HepG2 (cell line): ENCODE measurements at places on chromosomes 6 and 20.

DNA sequence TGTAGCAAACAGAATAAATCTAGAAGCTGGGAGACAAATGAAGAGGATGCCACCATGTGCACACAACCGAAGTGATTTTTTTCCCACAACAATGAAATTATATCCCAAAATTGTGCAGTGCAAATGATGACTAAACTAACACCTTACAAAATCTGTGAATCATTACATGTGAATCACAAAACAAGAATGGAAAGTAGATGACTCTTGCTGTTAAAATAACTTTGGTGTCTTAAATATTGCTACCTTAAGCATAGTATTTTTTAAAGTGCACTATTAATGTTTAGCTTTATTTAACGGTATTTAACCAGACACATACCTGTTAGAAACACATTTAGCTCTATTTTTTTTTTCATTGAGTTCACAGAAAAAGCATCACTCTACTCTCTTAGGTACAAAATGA is 190.8 kb downstream of the TBC1D32 start:
- no peak for DNase-seq

DNA sequence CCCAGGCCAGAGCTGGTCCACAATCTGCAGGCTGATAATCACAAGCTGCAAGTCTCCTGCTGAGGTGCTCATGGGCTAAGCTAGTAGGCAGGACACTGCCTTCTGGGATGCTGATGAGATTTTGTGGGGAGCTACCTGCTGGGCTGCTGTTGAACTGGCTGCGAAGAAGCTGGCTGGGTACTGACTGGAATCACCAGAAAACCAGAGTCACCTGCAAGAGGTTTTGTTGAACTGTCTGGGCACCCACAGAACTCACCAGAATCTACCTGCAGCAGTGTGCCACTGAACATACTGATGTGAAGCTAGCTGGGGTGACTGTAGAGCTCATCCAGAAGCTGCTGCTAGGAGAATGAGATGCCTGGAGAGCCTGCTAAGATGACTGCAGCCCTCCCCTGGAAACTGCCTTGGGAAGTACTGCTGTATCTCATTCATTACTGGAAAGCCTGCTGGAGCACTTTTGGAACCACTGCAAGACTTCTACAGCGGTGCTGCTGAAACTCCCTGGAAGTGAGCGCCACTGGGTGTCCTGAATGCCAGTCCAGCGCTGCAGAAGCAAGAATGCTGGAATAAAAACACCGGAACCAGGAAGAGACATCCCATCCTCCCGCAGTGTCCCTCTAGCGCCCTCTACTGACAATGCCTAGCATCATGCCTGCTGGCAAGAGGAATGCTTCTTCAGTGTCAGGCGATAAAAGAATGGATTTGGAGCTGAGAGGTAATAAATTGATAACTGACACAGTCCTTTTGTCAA is 64.9 kb upstream of the ARHGAP18 start:
- peak; percentile 85 for DNase-seq

- DNase-seq: no peak
Observed at GRCh38 chr20:2417213-2417541, 36.5 kb downstream of the TGM6 start.

DNA sequence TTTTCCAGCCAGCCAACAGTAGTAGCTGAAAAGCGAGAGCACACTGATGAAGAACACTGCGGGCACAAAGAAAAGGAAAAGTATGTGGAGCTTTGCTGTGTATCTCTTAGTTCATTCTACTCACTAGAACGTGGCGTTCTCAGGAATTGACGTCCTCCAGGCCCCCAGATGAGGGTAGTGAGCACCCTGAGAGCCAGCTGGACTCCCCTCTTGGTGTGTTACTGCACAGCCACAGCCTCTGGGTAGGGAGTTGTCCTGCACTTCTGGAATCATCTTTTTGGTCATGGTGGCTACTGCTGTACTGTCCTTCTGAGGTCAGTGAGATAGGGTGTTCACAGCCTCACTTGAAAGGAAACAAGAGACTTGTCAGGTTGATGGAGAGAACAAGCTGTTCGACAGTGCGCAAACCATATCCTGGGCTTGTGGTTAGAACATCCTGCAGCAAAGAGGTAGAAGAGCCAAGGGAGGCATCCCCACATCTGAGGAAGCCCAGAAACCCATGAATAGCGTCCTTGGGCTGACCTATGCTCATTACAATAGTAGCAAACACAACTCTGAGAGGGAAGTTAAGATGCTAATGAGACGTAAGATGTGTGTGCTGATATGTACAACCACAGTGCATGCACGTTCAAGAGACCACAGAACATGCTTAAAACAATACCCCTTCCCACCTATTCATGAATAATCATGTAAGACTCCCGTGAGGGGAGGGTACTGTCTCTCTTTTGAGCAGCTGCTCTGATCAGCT is 14.6 kb upstream of the HLA-F start:
- DNase-seq: no peak

DNA sequence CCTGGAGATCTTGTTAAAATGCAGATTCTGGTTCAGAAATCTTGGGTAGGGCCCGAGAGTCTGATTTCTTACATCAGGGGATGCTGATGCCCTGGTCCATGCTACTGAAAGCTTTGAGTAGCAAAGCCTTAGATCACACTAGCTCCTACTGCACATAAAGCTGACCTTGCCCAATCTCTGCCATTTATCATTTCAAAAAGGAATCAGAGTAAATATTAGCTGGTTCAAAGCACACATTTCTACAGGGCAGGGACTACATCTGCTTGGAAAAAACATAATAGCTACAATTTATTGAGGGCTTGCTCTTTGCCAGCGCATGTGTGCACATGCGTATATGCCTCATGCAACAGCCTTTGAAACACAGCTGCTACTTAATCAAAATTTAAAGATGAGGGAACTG is 440.4 kb upstream of the ARID1B start:
- no peak for DNase-seq

DNA sequence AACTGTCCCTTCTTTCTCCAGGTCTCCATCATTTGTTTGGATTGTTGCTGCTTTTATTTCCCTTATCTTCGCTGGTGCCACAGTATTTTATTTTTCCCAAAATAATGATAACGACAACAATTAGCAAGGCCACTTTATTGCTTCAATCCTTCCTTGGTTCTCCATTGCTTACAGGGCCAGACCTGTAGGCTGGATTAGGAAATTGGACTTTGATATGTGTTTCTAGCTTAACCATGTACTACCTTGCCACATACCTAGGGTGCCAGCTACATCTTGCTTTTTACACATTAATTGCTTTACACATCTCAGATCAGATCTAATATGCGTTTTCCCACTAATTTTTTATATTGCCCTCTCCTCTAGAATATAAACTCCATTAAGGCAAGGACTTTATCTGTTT is 195.4 kb downstream of the HIVEP2 start:
- DNase-seq: no peak

GRCh38 chr6:103280417-103280816 is 1579.3 kb downstream of the HACE1 start:
- no peak for DNase-seq

GRCh38 chr6:73644941-73645591 is 8.7 kb downstream of the SLC17A5 start:
- DNase-seq: no peak

DNA sequence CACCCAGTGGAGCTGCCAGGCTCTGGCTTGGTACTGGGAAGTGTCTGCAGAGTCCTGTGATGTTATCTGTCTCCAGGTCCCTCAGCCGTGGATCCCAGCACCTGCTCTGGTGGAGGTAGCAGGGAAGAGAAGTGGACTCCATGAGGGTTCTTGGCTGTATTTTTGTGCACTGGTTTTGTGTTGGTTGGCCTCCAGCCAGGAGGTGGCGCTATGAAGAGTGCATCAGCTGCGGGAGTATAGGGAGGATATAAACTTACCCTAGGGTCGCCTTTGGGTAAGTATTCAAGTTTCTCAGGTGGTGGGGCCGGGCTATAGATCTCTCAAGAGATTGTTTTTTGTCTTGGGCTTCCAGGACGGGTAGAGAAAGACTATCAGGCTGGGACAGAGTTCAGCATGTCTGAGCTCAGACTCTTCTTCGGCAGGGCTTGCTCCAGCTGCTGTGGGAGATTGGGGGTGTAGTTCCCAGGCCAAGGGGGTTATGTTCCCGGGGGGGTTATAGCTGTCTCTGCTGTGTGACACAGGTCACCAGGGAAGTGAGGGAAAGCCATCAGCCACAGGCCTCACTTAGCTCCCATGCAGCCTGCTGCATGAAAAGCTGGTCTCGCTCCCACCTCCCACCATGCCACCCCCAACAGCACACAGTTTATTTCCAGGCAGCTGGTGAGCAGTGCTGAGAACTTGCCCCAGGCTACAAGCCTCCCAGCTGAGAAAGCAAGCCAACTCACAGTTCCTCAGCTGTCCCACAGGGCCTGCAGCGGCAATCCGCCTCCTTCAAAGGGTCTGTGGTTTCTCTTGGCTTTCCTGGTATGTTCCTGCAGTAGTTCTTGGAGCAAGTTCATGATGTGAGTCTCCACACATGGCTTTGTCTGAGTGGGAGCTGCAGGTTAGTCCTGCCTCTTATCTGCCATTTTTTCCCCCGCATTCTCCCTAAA is 115.7 kb downstream of the AIG1 start:
- no peak for DNase-seq

DNA sequence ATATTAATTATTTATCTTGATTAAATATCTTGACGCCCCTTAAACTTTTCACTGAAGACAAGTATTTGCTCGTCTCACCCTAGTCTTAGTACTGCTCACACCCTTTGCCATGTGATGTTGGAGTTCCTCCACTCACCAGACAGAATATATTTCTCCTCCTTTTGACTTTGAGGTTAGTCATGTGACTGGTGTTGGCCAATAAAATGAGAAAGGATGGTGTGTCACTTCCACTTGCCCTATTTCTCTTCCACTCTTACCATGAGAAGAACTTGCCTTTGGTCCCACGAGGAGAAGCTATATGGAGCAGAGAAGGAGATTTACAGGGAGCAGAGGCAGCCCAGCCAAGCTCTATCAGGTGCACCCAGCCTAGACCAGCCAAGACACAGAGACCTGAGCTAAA is 64.9 kb upstream of the TAB2 start:
- no peak for DNase-seq

DNA sequence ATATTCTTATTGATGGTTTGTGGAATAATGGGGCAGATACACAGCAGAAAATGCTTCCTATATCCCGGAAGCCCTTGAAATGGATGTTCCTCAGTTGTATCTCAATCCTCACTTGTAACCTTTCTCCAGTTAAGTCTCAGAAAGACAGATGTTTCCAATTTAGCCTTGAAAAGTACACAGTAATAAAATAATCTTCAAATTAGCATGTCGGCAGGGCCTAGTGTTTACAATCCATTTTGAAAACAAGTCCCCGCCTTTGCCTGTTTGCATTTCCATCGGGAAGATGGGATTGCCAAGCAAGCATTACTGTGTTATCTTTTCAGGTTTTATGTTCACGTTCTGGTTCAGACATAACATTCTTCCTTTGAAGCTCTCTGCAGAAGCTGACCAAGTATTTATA is 41.5 kb downstream of the SNRNP48 start:
- no peak for DNase-seq

DNA sequence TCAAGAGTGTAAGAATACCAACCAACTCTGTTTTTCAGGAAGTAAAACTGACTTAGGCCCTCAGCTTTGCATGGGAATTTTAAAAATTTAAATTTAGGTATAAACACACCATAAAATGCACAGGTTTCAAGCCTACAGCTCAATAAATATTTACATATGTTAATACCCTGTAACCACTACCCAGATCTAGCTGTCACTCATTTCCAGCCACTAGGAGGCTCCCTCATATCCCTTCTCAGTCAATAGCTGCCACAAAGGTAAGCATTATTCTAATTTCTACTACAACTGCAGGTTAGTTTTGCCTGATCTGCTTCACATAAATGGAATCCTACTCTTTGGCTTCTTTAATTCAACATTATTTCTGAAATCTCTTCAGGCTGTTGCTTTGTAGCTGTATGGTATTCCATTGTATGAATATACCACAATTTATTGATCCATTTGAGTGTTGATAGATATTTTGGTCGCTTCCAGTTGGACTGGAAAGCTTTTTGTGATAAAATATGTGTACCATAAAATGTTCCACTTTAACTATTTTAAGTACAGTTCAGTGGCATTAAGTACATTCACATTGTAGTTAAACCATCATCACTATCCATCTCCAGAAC is 32.5 kb upstream of the MEI4 start:
- DNase-seq: peak; percentile 8

- DNase-seq: no peak
Observed at GRCh38 chr20:44073675-44074071, 113.3 kb downstream of the JPH2 start.

DNA sequence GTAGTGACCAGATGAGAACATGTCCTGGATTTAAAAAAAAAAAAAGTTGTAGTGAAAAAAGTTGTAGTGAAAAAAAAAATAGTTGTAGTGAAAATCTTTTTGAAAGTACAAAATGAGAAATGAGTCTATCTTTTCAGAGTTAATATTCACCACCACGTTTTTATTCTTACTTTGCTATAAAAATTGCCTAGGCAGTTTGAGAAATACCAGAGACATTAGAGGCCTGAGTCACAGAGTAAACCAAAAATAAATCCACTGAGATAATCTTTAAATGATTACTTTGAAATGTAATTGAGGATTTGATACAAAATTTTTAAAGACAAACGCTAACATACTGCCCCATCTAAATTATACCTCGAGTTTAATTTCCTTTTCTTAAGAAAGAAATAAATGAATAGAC is 101.2 kb upstream of the TIAM2 start:
- DNase-seq: no peak

DNA sequence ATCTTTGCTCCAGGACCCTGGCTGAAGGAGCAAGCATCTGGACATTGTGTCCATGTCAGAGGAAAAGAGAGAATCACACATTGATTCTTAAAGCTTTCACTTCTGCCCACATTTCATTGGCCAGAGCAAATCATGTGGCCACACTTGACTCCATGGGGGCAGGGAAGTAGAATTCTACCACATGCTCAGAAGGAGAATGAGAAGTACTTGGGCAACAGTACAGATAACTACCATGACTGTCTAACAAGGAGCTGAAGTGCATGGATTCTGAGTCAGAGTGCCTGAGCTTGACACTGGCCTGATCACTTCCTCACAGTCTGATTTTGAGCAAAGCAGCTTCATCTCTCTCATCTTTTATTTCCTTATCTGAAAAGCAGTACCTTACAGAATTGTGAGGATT is 38.6 kb downstream of the GHRH start:
- DNase-seq: no peak

GRCh38 chr20:52683761-52684160 is 288.4 kb upstream of the TSHZ2 start:
- no peak for DNase-seq

GRCh38 chr6:36119209-36119608 is 11.1 kb upstream of the MAPK13 start:
- DNase-seq: no peak

GRCh38 chr6:11315743-11316437 is 83.4 kb upstream of the NEDD9 start:
- no peak for DNase-seq
